CD4-positive, alpha-beta T cell treated with Interleukin-6 at 100 ng/mL for 8 hours (primary cell): ENCODE measurements at places on chromosomes 3 and 15.

GRCh38 chr15:79682285-79682684 is 214.5 kb downstream of the MTHFS start:
- DNase-seq: no peak

DNA sequence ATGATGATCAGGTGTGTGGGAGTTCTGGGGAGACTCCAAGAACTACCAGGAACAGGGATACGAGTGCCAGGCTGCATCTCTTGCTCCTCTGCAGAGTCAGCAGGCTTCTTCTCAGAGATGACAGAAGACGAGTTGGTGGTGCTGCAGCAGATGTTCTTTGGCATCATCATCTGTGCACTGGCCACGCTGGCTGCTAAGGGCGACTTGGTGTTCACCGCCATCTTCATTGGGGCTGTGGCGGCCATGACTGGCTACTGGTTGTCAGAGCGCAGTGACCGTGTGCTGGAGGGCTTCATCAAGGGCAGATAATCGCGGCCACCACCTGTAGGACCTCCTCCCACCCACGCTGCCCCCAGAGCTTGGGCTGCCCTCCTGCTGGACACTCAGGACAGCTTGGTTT is 7.9 kb downstream of the PRRT3 start:
- DNase-seq: no peak

DNA sequence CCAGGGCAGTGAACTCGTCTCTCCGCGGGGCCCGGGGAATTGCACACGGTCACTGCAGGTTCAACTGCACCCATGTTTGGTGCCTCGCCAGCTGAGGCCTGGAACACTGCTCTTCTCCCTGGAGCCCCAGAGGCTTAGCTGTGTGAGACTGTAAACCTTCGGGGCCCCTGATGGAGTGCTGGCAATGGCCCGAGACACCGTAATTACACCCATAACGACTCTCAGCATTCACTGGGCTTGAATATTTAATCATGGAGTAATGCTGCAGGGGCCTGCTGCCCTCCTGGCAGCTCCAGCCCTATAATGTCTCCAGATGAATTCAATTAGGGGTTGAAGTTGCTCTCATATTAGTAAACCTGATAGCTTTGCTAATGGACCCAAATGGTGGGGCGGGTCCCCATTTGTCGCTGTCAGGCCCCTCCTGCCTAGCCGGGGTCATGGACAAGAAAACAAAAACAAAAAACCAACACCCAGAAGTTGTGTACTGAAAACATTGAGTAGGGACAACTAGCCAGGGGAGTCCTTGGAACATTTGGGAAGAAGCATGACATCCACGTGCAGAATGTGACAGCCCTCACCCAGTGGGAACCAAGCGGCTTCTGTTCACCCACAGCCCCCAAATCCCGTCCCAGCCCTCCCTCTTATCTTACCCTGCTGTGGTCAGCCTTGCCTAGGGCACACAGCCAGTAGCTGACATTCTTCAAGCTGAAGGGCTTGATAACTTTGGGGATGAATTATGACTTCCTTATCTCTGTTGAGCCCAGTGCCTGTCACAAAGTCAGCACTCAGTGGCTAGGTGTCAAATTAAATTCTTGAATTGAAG is 74.3 kb upstream of the SCN5A start:
- no peak for DNase-seq

DNA sequence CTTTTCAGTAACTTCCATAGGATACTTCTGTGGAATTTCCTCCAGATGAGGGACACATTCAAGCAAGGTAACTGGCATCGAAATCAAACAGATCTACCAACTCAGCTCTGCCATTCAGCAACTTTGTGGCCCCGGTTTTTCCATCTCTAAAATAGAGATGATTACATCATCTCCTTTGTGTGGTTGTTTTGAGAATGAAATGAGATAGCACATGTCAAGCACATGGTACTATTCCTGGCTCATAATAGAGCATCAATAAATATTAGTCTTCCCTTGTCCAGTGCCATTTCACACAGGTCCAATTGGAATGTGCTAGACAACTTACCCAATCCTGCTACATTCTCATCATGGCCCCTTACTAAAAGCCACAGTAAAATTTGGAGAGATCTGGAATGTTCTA is 24.2 kb upstream of the TM4SF4 start:
- DNase-seq: no peak

DNA sequence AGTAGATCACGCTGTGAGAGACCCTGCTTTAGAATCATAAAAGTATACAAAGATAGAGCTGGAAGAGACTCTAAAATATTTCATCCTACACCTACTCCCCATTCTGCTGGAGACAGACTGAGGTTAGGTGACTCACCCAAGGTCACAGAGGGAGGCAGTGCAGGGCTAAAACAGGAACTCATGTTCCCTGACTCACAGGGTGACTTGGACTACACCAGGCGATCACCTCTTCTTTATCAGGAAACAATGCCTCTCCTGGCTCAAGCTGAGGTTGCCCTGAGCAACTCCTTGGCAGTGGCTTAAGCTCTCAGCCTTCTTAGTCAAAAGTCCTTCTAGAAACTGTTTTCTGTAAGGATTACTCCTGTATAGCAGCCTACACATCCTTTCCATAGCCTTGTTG is 26.4 kb upstream of the TNFAIP8L3 start:
- DNase-seq: no peak

DNA sequence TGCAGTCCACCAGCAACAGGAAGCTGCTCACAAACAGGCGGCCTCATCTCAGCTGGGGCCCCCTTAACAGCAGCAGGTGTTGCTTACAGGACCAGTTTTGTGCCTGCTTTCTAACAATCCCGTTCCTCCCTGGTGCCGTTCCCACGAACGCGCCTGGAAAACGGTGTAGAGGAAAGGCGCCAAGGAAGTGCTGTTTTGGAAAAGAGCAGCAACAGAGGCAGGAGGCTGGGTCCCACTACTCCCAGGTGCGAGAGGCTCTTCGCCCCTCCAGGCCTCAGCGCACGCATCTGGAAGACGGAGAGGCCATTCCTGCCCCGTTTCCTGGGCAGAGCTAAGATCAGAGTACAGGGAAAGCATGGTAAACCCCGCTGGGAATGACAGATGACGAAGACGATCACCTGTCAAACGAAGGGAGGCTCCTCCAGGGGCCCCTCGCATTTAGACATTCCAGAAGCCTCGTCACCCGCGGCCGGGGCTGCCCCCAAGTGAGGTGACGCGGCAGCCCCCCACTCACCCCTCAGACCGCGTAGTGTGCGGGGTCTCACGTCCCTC is 603 bp downstream of the SCAPER start:
- peak; percentile 4 for DNase-seq

DNA sequence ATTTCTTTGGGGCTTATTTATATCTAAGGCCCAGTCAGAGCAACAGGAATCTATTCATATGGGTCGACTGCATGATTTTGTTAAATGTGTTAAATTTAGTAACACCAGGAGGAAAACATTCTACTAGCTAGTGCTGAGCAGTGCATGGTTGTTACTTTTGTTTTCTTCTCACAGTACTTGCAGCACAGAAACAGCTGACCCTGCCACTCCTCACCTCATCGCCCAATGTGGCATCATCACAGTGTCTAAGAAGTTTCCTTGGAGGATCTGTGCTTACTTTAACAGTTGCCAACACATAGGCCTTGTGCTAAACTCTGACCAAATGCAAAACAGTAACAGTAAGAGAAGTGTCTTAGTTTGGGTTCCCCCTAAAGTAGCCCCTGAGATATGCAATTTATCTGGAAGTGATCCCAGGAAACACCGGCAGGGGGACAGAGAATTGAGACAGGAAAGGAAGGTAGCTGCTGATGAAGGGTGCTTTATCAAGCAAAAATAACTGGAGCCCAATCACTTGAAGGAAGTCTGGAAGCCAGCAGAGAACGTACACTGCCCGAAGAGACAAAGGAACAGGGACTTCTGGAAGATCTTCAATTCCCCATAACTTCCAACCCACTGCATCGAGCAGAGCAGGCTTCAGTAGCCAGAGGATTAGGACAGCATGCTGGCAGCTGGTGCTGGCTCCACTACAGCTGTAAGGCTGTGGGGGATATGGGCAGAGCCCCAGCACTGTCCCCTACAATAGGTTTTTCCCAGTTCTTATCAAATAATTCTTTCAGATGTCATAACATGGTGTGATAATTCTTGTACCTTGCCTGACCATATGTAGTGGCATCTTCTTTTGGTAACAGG is 36.0 kb upstream of the ULK4 start:
- no peak for DNase-seq

- DNase-seq: no peak
Observed at GRCh38 chr3:143562789-143563188, 285.5 kb downstream of the SLC9A9 start.

DNA sequence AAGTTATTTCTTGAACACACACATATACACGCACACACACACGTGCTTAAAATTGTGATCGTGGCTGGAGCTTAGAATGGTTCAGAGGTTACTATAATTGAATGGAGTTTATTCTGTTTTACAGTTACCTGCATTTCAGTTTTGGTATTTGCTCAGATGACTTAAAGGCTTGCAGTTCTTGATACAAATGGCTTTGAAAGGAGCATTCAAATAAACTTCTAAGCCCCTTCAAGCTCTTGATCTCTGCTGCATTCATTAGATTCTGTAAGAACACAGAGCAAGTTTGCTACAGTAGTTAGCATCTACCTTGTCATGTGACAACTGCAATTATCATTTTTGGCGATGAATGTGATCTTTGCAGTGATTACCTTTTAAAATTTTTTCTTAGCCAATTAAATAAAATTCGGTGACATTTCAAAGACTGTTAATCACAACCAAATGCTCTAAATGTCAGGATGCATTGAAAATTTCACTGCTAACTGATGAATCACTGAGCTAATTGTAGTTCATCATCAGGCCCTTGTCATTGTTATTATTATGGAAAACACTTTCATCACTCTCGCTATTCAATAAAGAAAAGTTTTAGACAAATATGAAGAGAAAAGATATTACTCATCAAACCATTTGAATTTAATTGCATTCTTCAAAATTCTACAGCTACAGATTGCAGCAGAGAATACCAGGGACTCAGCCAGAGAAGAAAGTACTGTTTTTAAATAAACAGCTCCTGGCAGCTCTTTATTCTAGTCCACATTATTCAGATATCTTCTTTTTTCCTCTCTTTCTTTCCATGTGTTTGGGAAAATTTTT is 296.1 kb downstream of the LRTM1 start:
- no peak for DNase-seq

DNA sequence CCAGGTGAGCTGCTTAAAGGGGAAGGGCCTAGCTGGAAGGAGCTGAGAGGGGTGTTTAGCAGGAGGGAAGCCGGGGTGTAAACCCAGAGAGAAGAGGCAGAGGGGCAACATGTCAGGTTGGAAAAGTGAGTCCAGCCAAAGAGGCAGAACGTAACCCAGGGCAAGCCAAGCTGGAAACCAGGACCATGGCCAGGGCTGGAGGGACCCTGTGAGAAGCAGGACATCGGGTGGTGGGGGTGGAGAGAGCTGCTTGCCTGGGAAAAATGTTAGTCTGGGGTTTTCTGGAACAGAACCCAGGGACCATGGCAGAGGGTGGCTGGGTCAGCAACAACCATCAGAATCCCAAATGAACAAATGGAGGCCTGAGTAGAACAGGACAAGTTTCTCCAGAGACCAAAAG is 32.6 kb downstream of the SEMA5B start:
- DNase-seq: no peak

- DNase-seq: no peak
Observed at GRCh38 chr3:25349095-25349494, 79.0 kb upstream of the RARB start.

GRCh38 chr3:38643090-38643489 is 6.4 kb downstream of the SCN5A start:
- no peak for DNase-seq

DNA sequence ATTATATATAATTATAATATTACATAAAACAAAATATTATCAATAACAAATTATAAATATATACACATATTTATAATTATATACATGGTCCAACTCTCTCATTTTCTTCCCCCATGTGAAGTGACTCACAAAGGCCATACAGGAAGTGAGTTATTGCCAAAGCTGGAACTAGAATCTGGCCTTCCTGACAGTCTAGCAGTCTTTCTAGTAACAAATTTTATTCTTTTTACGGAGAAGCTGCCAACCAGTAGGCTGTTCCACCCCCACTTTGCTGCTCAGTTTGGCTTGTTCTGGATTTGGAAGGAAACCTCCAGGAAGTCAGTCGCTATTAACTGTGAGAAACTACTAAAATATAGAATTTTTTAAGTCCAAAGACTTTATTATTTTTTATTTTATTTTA is 79.6 kb downstream of the DHX36 start:
- DNase-seq: no peak

- no peak for DNase-seq
Observed at GRCh38 chr3:150727653-150728502, 24.2 kb upstream of the ERICH6 start.

GRCh38 chr3:25074149-25074548 is 353.9 kb upstream of the RARB start:
- no peak for DNase-seq

GRCh38 chr3:143167969-143168854 is 48.6 kb downstream of the CHST2 start:
- no peak for DNase-seq

DNA sequence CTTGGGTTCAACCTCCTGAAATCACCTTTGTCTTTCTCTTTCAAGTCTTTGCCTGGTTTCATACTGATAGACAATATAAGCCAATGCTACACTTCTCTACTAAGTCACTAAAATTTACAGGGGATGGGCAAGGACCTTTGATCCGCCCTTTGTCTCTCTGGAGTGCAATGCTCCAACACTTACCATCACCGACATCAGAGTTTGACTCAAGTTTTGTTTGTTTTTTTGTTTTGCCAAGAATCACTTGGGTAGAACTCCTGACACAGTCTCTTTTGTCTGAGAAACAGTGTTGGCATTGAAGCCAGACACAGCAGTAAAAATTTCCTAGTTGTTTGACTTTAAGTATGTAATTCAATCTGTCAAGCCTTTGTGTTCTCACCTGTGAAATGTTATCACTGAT is 29.3 kb downstream of the NFKBIZ start:
- DNase-seq: no peak

DNA sequence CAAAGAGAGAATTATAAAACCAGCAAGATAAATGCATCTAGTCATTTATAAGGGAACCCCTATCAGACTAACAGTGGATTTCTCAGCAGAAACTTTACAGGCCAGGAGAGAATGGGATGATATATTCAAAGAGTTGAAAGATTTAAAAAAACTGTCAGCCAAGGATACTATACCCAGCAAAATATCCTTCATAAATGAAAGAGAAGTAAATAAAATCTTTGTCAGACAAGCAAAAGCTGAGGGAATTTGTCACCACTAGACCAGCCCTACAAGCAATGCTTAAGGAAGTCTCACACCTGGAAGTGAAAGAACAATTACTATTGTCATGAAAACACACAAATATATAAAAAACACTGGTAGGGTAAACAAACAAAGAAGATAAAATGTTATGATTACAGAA is 113.4 kb upstream of the FAM3D start:
- no peak for DNase-seq

GRCh38 chr15:74179983-74180880 is 6.7 kb downstream of the ISLR start:
- no peak for DNase-seq

- no peak for DNase-seq
Observed at GRCh38 chr3:160478338-160478737, 28.8 kb upstream of the TRIM59 start.

- no peak for DNase-seq
Observed at GRCh38 chr15:69126054-69126469, 34.4 kb upstream of the GLCE start.

- DNase-seq: peak; percentile 42
Observed at GRCh38 chr15:64634027-64634426, 141.4 kb downstream of the RBPMS2 start.

GRCh38 chr15:90142216-90143165 is 40.2 kb upstream of the IDH2 start:
- DNase-seq: peak; percentile 26
